NCI-H526 treated with DMSO at 0.1 percent for 48 hours (cell line): ENCODE measurements at places on chromosomes 1 and 21.

GRCh38 chr1:211965108-211965805 is 70.1 kb downstream of the INTS7 start:
- DNase-seq: no peak

- DNase-seq: no peak
These were observed 16.4 kb upstream of the KIAA0040 start for GRCh38 chr1:175208773-175209492.

- no peak for DNase-seq
These were observed 27.5 kb downstream of the ADGRB2 start for GRCh38 chr1:31736675-31737074.

DNA sequence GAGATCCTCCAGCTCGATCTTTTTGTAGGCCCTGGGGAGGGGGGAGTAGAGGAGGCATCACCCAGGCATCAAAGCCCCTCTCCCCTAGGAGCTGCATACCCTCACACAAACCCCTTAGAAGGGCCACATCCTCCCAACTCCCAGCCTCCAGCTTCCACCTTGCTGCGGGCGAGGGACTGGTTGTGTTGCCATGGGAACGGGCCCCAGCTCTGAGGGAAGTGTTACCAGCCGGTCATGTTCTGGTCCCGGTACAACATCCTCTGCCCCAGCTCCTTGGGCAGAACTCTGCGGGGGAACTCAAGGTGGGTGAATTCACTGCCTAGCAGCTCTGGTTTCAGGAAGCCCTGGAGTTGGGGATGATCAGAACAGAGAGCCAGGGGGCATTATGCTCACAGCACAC is 4.1 kb downstream of the PPM1J start:
- DNase-seq: no peak

- no peak for DNase-seq
These were observed 12.6 kb upstream of the CD34 start for GRCh38 chr1:207923561-207923960.

DNA sequence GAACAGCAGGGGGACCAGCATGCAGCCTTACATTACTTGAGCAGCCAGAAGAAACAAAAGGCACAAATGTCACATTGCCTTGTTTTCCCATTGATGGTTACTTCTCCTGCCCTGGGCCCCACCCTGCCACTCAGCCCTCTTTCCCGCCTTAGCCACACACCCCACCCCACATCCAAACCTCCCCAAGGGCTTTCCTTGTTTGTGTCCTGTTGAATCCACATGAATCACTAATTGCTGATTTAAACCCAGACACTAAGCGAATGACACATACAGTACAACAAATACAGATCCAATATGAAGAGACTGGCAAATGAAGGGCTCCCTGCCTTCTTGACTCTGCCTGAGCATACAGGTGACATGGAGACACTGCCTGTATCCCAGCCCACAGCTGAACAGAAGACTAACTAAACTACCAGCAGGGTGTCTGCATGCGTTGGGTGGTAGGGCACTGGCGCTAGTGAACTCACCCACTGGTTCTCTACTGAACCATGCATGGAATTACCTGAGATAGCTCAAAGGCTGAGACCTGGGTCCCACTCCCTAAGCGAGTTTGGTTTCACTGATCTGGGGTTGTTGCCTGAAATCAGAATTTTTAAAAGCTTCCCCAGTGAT is 3.1 kb downstream of the IGSF3 start:
- no peak for DNase-seq

- no peak for DNase-seq
These were observed 57.5 kb downstream of the TYW3 start for GRCh38 chr1:74790453-74790852.

DNA sequence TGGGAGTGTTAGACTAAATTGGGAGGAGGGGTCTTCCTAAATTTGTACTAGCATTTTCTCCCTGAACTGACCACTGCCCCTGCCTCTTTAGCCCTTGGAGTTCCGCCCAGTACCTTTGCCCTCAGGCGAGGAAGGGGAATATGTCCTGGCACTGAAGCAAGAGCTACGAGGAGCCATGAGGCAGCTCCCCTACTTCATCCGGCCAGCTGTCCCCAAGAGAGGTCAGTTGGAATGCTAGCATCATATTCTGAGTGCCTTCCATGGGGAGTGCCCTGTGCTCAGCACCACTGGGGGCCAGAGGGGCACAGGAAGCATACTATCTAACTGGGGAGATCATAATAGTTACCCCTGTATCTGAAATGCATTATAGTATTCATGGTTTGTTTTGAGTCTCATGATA is 10.7 kb downstream of the POLR3GL start:
- DNase-seq: no peak

DNA sequence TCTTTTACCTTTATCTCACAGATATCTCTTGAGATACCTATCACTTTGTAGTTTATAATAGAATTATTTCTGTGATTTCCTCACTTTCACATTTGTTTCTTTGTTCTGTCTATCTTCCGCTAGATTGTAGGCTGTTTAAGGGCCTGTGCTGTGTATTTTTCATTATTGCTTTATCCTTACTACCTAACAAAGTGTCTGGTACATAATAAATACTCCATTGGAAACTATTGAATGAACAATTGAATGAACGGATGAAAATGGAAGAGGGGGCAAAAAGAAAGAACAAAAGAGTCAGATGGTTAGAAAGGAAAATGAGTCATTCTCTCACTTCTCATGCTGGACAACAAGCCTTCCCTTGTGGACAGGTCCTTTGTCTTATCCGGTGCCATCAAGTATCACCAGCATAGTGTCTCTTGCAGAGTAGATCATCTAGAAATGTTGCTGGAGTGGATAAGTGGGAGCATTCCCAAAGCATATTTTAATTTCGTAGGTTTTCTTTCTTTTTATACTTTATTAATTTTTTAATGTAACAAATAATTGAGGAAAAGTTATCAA is 159.8 kb downstream of the NEK7 start:
- DNase-seq: no peak

- DNase-seq: no peak
These were observed 55.2 kb upstream of the KIF1B start for GRCh38 chr1:10155087-10155712.

DNA sequence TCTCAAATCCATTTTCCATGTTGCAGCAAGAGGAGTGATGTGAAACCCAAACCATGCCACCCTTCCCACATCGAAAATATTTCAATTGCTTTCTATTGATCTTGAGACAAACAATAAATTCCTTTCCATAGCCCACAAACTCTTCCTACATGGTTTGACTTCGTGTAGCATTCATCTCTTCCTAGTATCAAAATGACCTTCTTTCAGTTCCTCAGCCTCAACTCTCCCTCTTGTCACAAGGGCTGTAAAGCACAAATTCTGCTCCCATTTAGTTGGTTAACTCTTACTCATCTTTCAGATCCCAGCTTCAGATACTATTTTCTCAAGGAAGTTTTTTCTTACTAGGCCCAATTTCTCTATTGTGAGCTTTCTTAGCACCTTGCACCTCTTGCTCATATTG is 99.0 kb downstream of the ZNF281 start:
- DNase-seq: no peak

- DNase-seq: no peak
These were observed 14.2 kb downstream of the ETV3L start for GRCh38 chr1:157085421-157085820.
